CD8-positive, alpha-beta memory T cell (primary cell): ENCODE measurements at places on chromosomes 5 and 9. TPM values are rescaled to one million over a fixed set of nuclear protein-coding genes. Genes with fewer than 3 reads are reported as not detected.

DNA sequence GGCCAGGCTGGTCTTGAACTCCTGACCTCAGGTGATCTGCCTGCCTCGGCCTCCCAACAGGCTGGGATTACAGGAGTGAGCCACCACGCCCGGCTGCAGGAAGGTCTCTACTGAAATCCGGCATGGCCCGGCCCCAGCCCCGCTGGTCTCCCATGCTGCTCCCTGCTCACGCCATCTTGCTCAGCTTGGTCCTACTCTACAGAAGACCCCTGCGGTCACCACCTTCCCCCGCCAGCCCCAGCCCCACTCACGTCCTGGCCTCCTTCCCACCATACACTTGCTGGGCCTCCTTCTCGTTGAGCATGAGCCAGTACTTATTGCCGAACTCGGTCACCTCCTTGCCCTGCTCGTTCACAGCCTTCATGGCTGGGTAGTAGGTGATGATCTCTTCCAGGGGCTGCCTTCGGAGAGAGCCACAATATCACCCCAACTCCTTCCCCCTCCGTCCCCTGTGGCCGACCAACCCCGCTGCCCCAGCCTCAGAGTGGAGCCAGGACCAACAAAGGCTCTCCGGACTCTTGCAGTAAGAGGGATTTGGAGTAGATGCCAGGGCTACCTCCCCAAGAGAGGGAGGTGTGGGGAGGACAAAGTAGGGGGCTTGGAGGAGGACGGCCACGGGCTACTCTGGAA, 4.0 kb downstream of the PTGES2 start:
- H3K4me3 ChIP-seq: no peak overlapping the region
- H3K27me3 ChIP-seq: no peaks in the 10 kb centered on the region
- peaks cover 5% of the 10 kb centered on the region for H3K36me3 ChIP-seq
- H3K27ac ChIP-seq: no peak overlapping the region
- H3K4me1 ChIP-seq: peaks cover 25% of the 10 kb centered on the region

DNA sequence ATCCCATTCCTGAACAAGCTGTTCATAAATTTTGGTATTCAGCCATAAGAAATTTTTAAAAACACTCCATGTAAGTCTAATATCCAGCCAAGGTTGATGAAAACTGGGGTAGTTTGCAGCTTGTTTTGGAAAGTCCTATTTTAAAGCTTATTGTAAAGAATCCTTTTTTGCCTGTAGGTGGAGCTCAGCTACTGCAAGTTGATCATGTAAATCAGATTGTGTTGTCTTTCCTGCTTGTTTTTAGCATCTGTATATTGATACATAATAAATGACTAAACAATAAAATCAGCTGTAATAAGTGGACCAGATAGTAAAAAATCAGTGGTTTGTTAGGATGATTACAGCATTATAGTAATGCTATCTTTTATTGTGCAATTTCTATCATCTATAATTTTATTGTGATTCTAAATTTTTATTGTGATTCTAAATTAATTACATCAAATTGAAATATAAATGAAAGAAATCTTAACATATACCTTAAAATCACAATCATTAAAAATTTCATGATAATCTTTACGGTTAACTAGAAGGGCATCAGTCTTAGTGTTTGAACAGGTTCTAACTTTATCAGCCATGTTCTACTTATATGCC, 42.4 kb downstream of the CWC27 start:
- no peaks in the 10 kb centered on the region for H3K36me3 ChIP-seq
- no peaks in the 10 kb centered on the region for H3K27me3 ChIP-seq
- DNase-seq: no peak
- H3K4me1 ChIP-seq: no peaks in the 10 kb centered on the region

- H3K36me3 ChIP-seq: no peaks in the 10 kb centered on the region
- H3K27me3 ChIP-seq: no peaks in the 10 kb centered on the region
- H3K27ac ChIP-seq: no peak overlapping the region
- no peak for DNase-seq
- H3K4me1 ChIP-seq: no peaks in the 10 kb centered on the region
- H3K4me3 ChIP-seq: no peak overlapping the region
Measured at GRCh38 chr9:88889386-88889785, 101.9 kb upstream of the S1PR3 start.

GRCh38 chr9:2676466-2676865, 40.8 kb upstream of the KCNV2 start:
- no peaks in the 10 kb centered on the region for H3K27me3 ChIP-seq
- DNase-seq: no peak
- H3K4me1 ChIP-seq: no peaks in the 10 kb centered on the region
- no peak overlapping the region for H3K4me3 ChIP-seq
- no peak overlapping the region for H3K27ac ChIP-seq
- no peaks in the 10 kb centered on the region for H3K36me3 ChIP-seq

DNA sequence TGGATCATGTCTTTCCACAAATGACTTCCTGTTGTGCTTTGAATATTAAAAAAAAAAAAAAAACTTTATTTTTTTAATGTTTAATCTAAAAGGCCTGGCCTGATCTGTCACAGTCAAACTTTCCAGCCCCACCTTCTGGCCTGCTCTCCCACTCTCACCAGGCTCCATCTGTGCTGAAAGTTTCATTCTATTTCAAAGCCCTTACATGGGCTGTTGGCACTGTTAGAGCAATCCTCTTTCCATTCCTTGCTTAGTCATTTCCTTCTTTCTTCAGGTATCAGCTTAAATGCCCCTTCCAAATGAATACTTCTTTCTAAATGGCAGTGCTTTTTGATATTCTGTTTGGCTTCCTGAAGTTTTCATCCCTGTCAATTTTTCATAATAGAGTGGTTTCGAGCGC, 1104.8 kb upstream of the C9orf72 start:
- no peaks in the 10 kb centered on the region for H3K4me1 ChIP-seq
- no peaks in the 10 kb centered on the region for H3K27me3 ChIP-seq
- H3K4me3 ChIP-seq: no peak overlapping the region

GRCh38 chr9:14348373-14349145, 34.6 kb upstream of the NFIB start:
- no peak overlapping the region for H3K4me3 ChIP-seq
- no peak for DNase-seq
- H3K4me1 ChIP-seq: no peaks in the 10 kb centered on the region
- no peak overlapping the region for H3K27ac ChIP-seq
- no peaks in the 10 kb centered on the region for H3K36me3 ChIP-seq
- H3K27me3 ChIP-seq: peaks cover 9% of the 10 kb centered on the region

DNA sequence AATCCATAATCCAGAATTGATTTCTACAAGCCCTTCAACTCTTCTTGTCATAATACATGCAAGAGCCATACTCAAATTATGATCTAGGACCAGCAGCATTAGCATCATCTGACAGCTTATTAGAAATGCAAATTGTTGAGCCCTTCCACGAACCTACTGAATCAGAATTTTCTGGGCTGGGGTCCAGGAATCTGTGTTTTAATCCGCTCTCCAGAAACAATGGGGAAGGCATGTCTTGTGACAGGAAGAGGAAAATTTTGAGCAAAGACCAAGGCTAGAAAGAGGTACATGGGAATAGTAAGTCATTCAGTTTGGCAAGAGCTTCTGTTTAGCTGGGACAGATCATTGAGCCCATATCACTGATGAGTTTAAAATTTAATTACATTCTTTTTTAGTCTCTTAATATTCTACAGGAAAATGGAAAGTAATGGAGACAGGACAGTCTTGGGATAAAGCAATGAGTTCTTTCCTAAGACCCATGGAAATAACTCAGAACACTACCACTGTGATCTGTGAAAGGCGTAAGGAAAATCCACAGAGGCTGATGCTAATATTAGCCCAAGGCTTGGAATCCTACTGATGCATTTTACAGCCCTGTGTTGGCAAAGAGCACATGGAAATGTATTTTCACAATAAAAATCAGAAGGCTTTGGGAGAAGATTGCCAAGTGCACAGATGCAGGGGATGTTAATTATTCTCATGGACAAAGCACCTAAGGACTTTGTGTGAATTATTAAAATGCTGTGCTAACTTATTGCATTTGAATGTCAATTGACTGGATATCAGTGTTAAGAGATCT, 73.7 kb upstream of the STK32A start:
- no peak for DNase-seq
- H3K27me3 ChIP-seq: no peaks in the 10 kb centered on the region
- H3K27ac ChIP-seq: no peak overlapping the region
- H3K4me3 ChIP-seq: no peak overlapping the region
- H3K4me1 ChIP-seq: no peaks in the 10 kb centered on the region

GRCh38 chr9:124295159-124295794, 37.5 kb downstream of the NEK6 start:
- no peaks in the 10 kb centered on the region for H3K27me3 ChIP-seq
- no peak overlapping the region for H3K27ac ChIP-seq
- H3K4me3 ChIP-seq: no peak overlapping the region
- no peaks in the 10 kb centered on the region for H3K36me3 ChIP-seq
- H3K4me1 ChIP-seq: no peaks in the 10 kb centered on the region

DNA sequence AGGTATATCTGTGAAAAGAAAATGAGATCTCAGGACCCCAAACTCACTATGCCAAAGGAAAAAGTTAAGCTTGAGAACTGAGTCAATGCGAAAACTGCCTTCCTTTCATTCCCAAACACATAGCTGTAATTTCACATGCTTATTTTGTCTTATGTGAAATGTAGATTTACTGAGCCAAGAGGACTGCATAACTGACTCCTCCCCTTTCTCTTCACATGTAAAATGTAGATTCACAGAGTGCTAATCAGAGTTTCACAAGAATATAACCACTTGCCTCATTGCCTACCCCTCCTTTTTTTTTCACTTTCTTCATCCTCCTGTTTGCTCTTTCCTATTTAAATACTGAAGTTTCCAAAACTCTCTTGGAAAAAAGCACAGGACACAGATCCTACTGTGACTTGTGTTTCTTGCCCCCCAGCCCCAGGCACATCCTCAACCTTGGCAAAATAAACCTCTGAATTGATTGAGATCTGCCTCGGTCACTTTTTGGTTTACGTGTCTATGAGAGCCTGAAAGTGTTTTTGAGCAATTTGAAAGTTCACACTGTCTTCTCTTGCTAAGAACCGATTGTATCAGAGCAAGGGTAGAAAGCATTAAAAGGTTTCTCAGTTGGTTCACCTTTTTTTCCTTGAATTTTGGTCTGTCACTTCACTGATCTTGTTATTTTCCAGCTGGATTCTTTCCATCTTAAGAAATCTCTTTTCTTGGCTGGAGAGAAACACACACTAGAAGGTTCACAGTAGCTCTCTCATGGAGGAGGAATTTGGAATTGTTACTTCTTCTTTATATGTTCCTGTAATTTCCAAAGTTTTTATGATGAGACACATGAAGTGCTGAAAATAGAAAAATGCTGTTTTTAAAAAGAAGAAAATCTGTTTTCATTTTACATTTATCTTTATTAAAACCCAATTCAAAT, 44.8 kb upstream of the SNAPC3 start:
- H3K4me1 ChIP-seq: no peaks in the 10 kb centered on the region
- H3K27ac ChIP-seq: no peak overlapping the region
- no peak overlapping the region for H3K4me3 ChIP-seq
- H3K36me3 ChIP-seq: no peaks in the 10 kb centered on the region
- no peaks in the 10 kb centered on the region for H3K27me3 ChIP-seq
- DNase-seq: no peak

DNA sequence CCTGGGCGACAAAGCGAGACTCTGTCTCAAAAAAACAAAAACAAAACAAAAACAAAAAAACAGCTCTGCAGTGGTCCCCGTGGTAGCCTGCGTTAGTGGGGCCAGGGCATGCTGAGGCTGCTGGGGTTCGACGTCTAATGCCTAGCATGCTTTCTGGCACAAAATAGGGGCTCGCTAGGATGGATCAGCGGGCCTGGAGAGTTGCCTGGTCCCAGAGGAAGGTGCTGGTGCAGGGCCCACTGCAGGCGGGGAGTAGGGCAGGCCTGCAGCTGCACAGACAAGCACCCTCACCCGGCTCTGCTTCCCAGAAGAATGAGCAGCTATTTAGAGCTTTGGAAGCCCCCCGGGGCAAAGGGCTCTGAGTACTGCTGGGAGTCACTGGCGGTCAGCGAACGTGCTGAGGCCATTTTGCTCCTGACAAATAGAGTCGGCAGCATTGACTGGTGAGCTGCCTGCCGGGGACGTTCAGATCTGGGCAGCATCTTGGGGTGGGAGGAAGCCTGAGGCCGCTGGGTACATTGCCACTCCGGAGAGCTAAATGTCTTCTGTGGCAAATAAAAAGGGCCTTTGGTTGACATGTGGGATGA, 126.7 kb downstream of the OLFM1 start:
- no peaks in the 10 kb centered on the region for H3K4me1 ChIP-seq
- H3K27me3 ChIP-seq: peaks cover 4% of the 10 kb centered on the region
- no peak for DNase-seq
- H3K36me3 ChIP-seq: no peaks in the 10 kb centered on the region

DNA sequence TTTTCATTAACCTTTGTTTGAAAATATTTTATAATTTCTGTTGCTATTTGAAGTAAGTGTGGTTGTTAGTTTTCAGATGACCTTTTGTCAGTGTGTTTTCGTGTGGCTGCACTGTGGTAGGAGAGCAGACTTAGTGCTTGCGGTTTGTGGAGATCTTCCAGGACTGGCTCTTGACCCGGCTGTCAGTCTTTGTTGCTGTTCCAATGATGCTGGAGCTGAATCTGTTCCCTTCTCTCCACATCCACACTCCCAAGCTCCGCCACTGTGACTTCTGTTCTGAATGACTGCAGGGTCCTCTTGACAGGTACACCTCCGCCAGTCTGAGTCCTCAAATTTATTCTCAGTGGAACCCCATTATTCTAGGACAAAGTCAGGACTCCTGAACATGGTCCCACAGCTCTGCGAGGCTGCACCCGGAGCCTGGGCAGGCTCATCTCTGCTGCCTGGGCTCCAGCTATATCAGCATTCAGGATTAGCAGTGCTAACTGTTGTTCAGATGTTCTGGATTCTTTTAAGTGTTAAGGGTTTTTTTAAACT, 126.0 kb downstream of the WNK2 start:
- H3K27ac ChIP-seq: no peak overlapping the region
- no peak overlapping the region for H3K4me3 ChIP-seq
- H3K36me3 ChIP-seq: no peaks in the 10 kb centered on the region
- no peaks in the 10 kb centered on the region for H3K4me1 ChIP-seq
- no peak for DNase-seq
- H3K27me3 ChIP-seq: no peaks in the 10 kb centered on the region

DNA sequence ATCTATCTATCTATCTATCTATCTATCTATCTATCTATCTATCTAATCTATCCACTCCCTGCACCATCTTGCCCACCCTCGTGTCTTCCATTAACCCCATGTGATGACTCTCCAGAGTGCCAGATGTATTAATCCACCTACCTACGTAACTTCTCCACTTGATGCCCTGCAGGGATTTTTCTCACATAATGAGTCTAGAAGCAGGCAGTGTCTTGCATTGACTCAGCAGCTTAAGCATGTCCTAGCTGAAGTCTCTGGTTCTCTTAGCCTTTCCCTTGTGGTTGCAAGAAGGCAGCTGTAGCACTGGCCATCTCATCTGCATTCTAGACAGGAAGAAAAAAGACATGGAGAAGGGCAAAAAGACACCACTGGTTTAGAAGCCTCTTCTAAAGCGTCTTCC, 96.7 kb upstream of the ALDH1B1 start:
- H3K36me3 ChIP-seq: no peaks in the 10 kb centered on the region
- no peak overlapping the region for H3K4me3 ChIP-seq
- H3K27ac ChIP-seq: no peak overlapping the region
- no peaks in the 10 kb centered on the region for H3K27me3 ChIP-seq
- H3K4me1 ChIP-seq: no peaks in the 10 kb centered on the region

The ADRB2 gene
- 1.6 TPM for total RNA-seq

The SOHLH1 gene
- total RNA-seq: not detected

The ANXA2R gene
- total RNA-seq: 6.0 TPM

The TMEM232 gene
- total RNA-seq: 0.92 TPM

The PCDHGA6 gene
- total RNA-seq: 0.15 TPM

The ADRA1B gene
- not detected for total RNA-seq
